Stimulated activated memory B cell treated with anti-CD40 and anti-IgM and Interleukin-4, amounts not matched to agents 10 μg/mL and 1 μg/mL and 100 μg/mL, for 72 hours (primary cell): ENCODE measurements at places on chromosomes 6 and 20.

DNA sequence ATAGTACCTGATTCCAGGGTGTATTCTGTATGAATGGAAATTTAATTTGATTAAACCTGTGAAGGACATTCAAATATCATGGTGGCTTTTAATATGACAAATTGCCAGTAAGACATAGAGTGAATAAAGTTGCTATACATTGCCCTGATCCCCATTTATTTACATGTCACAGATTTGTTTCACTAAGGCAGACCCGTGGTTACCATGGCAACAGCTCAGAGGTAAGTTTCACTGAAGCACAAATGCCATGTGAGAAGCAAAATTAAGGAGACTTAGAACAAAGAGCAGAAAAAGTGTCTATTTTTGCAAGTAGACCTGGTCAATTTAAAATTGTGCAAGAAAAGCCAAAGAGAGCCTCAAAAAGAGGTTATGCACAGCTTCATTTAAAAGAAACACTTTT lies 63.7 kb downstream of the PXDC1 start:
- ATAC-seq: no peak
- no peaks in the 10 kb centered on the region for H3K4me1 ChIP-seq
- H3K4me3 ChIP-seq: no peak overlapping the region
- no peaks in the 10 kb centered on the region for H3K36me3 ChIP-seq

GRCh38 chr6:116316772-116317467 lies 37.2 kb upstream of the TSPYL1 start:
- no peak overlapping the region for H3K27ac ChIP-seq
- no peaks in the 10 kb centered on the region for H3K27me3 ChIP-seq
- H3K4me1 ChIP-seq: peaks cover 11% of the 10 kb centered on the region
- no peak overlapping the region for H3K4me3 ChIP-seq
- ATAC-seq: no peak

DNA sequence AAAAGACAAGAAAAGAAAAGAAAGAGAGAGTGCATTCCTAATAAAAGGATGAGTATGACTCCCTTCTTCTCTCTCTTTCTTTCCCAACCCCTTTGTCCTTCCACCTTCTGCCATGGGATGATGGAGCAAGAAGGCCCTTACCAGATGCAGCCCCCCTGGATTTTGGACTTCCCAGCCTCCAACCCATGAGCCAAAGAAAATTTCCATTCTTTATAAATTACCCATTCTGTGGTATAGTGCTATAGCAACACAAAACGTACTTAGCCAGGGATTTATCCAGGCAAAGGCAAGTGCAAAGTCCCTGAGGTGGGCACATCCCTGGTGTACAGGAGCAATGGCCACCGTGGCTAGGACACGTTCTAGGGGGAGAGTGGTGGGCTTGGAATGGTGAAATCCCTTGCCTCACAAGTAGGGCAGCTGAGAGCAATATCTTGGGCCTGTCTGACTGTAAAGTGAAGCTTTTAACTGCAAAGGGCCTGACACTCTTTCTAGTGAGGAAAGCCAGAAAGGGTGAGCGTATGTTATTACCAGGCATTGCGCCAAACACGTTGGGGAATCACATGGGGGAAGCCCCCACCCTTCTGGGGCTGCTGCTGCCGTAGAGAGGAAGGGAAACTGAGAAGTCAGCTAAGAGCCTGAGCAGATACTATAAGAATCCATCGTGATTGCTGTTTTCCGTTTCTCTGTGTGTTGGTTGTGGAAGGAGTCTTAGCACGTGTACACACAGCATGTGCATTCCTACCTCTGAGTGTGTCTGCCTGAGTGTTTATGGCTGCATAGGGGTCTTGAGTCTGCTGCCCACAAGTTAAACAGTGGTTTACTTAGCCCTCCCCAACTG lies 50.7 kb upstream of the SIRPA start:
- peak; percentile 99 for ATAC-seq
- peaks cover 13% of the 10 kb centered on the region for H3K36me3 ChIP-seq
- no peaks in the 10 kb centered on the region for H3K27me3 ChIP-seq
- H3K4me1 ChIP-seq: peaks cover 71% of the 10 kb centered on the region

- peaks cover 6% of the 10 kb centered on the region for H3K36me3 ChIP-seq
- H3K27me3 ChIP-seq: no peaks in the 10 kb centered on the region
- no peaks in the 10 kb centered on the region for H3K4me1 ChIP-seq
- no peak for ATAC-seq
- no peak overlapping the region for H3K27ac ChIP-seq
- no peak overlapping the region for H3K4me3 ChIP-seq
Measured at GRCh38 chr6:21118216-21118780, 475.3 kb upstream of the SOX4 start.

- H3K27ac ChIP-seq: no peak overlapping the region
- H3K4me3 ChIP-seq: no peak overlapping the region
- H3K36me3 ChIP-seq: peaks cover 88% of the 10 kb centered on the region
- H3K4me1 ChIP-seq: no peaks in the 10 kb centered on the region
Measured at GRCh38 chr6:160034036-160034930, 65.4 kb downstream of the IGF2R start.

DNA sequence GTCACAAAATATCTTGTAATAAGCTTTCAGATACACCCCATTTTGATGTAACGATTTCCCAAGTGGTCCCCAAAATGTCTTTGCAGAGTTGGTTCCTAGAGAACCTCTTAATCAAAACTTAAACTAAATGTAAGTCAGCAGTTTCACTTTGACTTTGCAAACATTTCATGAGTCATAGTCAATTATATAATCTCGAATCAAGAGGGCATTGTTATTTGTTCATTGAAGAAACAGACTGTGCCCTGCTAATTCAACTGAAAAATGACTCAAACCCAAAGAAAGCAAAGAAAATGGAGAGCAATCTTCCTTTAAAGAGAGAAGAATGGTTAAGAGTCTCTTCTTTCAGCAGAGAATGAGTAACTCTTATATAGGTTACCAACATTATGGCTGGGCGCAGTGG lies 58.3 kb downstream of the IPCEF1 start:
- H3K4me3 ChIP-seq: no peak overlapping the region
- no peak overlapping the region for H3K27ac ChIP-seq
- peaks cover 16% of the 10 kb centered on the region for H3K4me1 ChIP-seq
- H3K27me3 ChIP-seq: no peaks in the 10 kb centered on the region

DNA sequence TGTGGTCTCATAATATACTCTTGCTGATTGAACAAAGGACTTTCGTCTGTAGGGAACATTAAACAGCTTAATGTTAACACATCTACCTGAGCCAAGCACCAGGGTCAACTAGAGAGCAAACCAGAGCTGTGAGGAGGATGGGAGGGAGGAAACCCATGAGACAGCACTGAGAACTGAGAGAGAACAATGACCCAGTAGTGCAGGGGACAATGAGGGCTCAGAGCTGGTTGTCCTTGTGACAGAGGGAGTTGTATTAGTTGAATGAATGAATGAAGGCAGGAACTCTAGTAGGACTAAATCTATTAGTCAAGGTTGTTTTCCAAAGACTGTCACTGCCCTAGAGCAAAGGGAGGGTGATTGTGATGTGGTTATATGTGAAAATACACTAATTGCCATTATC lies 28.2 kb upstream of the GSTA4 start:
- H3K27me3 ChIP-seq: no peaks in the 10 kb centered on the region
- H3K4me1 ChIP-seq: no peaks in the 10 kb centered on the region
- H3K27ac ChIP-seq: no peak overlapping the region

GRCh38 chr6:20946890-20947289 lies 412.6 kb downstream of the CDKAL1 start:
- H3K27me3 ChIP-seq: no peaks in the 10 kb centered on the region
- H3K36me3 ChIP-seq: peaks cover 18% of the 10 kb centered on the region
- no peaks in the 10 kb centered on the region for H3K4me1 ChIP-seq

DNA sequence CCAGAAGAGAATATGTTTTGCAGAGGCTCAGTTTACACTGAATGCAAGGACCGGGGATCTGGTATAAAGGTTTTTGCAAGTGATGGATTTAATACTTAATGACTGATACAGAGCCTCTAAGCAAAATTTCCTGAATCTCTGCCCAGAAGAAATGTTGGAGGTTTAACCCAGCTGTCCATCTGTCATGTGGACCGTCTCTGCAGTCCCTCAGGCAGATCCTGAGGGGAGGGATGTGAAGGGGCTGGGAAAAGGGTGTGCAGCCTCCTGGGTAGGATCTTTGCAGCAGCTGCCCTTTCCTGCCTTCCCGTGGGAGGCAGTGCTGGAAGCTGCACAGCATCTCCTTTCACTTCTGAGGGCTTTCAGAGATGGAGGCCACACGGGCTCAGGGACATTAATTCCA lies 207.0 kb downstream of the SLC24A3 start:
- no peak overlapping the region for H3K27ac ChIP-seq
- peaks cover 11% of the 10 kb centered on the region for H3K27me3 ChIP-seq
- H3K4me1 ChIP-seq: no peaks in the 10 kb centered on the region
- no peak overlapping the region for H3K4me3 ChIP-seq
- ATAC-seq: no peak

DNA sequence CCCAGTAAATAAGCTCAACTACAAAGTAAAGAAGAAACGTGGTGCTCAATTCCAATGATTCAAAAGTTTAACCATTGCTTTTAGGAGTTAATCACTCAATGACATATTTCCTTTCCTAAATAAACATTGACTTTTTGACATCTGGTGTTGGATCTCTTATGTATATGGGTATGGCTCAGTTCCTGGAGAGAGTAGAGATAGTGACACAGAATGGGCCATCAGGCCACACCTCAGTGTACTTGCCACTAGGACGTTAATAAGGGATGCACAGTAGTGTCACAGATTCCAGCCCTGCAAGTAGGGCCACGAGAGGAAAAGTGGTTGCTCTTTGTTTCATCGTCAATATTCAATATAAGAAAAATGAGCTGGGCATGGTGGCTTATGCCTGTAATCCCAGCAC lies 48.9 kb upstream of the TXNDC5 start:
- H3K4me3 ChIP-seq: no peak overlapping the region
- peaks cover 8% of the 10 kb centered on the region for H3K27me3 ChIP-seq
- H3K36me3 ChIP-seq: no peaks in the 10 kb centered on the region

- ATAC-seq: peak; percentile 86
- H3K27ac ChIP-seq: no peak overlapping the region
- no peak overlapping the region for H3K4me3 ChIP-seq
- no peaks in the 10 kb centered on the region for H3K27me3 ChIP-seq
- no peaks in the 10 kb centered on the region for H3K36me3 ChIP-seq
- peaks cover 15% of the 10 kb centered on the region for H3K4me1 ChIP-seq
Measured at GRCh38 chr6:155493694-155494143, 38.1 kb upstream of the NOX3 start.

DNA sequence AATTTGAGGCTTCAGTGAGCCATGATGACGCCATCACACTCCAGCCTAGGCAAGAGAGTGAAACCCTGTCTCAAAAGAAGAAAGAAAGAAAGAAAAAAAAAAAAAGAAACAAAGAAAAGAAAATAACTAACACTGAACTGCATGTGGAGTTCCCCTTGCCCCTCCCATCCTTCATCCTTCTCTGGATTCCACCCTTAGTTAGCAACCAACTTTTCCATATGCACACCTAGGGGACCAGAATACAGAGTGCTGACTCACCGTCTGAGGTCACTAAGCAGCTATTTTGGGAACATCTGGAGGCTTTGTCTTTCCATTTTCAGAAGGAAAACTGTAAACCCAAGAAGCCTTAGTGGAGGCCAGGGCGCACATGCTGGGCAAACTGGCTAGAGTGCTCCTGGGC lies 257.4 kb downstream of the MAFB start:
- H3K36me3 ChIP-seq: no peaks in the 10 kb centered on the region
- no peaks in the 10 kb centered on the region for H3K4me1 ChIP-seq
- no peak overlapping the region for H3K27ac ChIP-seq

GRCh38 chr20:37335642-37336368 lies 10.1 kb upstream of the SRC start:
- H3K27ac ChIP-seq: peak overlapping the region; percentile 93
- H3K4me1 ChIP-seq: peaks cover 55% of the 10 kb centered on the region
- no peaks in the 10 kb centered on the region for H3K27me3 ChIP-seq
- H3K36me3 ChIP-seq: no peaks in the 10 kb centered on the region

GRCh38 chr20:8212286-8212685 lies 80.2 kb downstream of the PLCB1 start:
- H3K27me3 ChIP-seq: peaks cover 17% of the 10 kb centered on the region
- H3K27ac ChIP-seq: no peak overlapping the region
- no peak overlapping the region for H3K4me3 ChIP-seq
- H3K4me1 ChIP-seq: peaks cover 26% of the 10 kb centered on the region
- H3K36me3 ChIP-seq: no peaks in the 10 kb centered on the region
- no peak for ATAC-seq

- no peak overlapping the region for H3K4me3 ChIP-seq
- peaks cover 17% of the 10 kb centered on the region for H3K36me3 ChIP-seq
- H3K27me3 ChIP-seq: no peaks in the 10 kb centered on the region
Measured at GRCh38 chr6:109686566-109687265, 4.3 kb downstream of the AK9 start.

DNA sequence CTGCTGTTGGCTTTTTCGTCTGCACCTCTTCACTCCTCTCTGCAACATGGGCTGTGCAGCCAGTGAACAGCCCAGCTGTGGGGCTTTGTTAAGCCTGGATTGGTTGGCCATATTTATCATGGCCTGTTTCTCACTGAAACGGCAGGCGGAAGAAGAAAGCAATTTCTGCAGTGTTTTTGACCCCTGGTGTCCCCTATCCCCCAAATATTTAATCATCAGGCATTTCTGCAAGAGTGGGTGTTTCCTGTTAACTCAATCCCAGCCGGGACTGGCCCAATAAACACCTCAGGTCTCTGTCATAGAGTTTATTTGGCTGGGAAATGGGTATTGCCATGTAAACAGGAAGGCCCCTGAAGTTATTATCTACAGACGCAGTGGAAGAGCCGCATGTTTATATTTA lies 174.8 kb upstream of the SUPT3H start:
- H3K27me3 ChIP-seq: no peaks in the 10 kb centered on the region
- no peak overlapping the region for H3K27ac ChIP-seq
- no peaks in the 10 kb centered on the region for H3K36me3 ChIP-seq
- no peak overlapping the region for H3K4me3 ChIP-seq
- peaks cover 15% of the 10 kb centered on the region for H3K4me1 ChIP-seq

- H3K27me3 ChIP-seq: no peaks in the 10 kb centered on the region
- no peak overlapping the region for H3K27ac ChIP-seq
- no peaks in the 10 kb centered on the region for H3K36me3 ChIP-seq
- H3K4me3 ChIP-seq: no peak overlapping the region
Measured at GRCh38 chr20:6704132-6704861, 63.2 kb upstream of the BMP2 start.

DNA sequence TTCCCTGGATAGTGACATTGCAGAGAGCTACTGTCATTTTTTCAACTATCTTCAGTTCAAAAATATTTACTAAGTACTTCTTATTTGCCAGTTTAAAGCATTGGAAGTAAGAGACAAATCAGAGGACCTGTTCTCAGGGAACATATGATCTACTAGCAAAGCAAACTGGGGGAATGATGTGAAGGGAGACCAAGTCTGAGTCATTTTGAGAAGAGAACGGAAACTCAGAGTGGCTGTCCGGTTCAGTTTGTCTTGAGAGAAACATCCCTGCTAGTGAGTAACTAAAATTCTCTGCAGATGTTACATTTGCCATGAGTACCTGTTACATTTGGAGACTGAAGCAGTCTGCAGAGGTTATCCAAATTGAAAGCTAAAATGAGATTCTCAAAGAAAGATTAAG lies 118.3 kb downstream of the KCNQ5 start:
- peak overlapping the region; percentile 56 for H3K27ac ChIP-seq
- H3K27me3 ChIP-seq: no peaks in the 10 kb centered on the region
- peaks cover 5% of the 10 kb centered on the region for H3K36me3 ChIP-seq
- peaks cover 35% of the 10 kb centered on the region for H3K4me1 ChIP-seq
- H3K4me3 ChIP-seq: peak overlapping the region; percentile 43

GRCh38 chr6:46062312-46062711 lies 46.7 kb upstream of the CLIC5 start:
- H3K4me1 ChIP-seq: no peaks in the 10 kb centered on the region
- no peak overlapping the region for H3K27ac ChIP-seq
- no peak overlapping the region for H3K4me3 ChIP-seq
- ATAC-seq: no peak
- H3K27me3 ChIP-seq: peaks cover 22% of the 10 kb centered on the region
- H3K36me3 ChIP-seq: peaks cover 7% of the 10 kb centered on the region

GRCh38 chr20:62523473-62524203 lies 47.8 kb upstream of the GATA5 start:
- H3K27me3 ChIP-seq: peaks cover 77% of the 10 kb centered on the region
- H3K4me1 ChIP-seq: peaks cover 24% of the 10 kb centered on the region
- ATAC-seq: peak; percentile 85
- no peaks in the 10 kb centered on the region for H3K36me3 ChIP-seq
- no peak overlapping the region for H3K27ac ChIP-seq
